Activated naive CD4-positive, alpha-beta T cell (primary cell): ENCODE measurements at places on chromosomes 2 and 18.

DNA sequence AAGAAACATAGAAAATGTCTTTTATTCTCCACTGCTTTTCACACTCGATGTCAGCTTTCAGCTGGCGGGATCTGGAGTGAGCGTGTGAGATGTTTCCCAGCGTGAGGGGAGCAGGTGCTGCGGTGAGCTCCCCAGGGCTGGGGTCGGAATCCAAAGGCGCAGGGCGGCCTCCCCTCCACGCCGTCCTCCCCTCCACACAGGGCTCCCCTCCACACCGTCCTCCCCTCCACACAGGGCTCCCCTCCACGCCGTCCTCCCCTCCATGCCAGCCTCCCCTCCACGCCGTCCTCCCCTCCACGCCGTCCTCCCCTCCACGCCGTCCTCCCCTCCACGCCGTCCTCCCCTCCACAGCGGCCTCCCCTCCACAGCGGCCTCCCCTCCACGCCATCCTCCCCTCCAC lies 26.9 kb upstream of the KCNG2 start:
- no peak for DNase-seq

DNA sequence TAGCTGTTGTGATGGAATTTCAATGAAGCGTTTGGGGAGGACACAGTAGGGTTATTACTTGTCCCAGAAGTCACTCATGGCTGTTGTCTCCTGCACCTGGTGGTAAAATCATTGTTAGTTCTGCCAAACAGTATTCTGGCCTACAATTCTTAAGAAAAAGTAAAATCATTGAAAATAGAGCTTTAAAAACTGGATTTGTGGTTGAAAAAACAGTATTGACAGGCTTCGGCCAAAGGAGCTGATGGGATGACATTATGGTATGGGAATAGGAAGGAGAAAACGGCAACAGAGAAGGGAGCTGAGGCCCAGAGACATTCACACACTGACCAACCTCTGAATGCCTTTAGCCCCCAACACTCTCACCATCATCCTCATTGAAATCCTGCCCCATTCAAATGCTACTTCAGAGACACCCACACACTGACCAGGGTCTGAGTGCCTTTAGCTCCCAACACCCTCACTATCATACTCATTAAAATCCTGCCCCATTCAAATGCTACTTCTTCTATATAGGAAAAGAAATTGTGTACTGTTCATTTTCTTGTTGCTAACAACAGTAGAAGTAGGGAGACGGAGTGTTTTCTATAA lies 114.1 kb upstream of the OSR1 start:
- DNase-seq: no peak

DNA sequence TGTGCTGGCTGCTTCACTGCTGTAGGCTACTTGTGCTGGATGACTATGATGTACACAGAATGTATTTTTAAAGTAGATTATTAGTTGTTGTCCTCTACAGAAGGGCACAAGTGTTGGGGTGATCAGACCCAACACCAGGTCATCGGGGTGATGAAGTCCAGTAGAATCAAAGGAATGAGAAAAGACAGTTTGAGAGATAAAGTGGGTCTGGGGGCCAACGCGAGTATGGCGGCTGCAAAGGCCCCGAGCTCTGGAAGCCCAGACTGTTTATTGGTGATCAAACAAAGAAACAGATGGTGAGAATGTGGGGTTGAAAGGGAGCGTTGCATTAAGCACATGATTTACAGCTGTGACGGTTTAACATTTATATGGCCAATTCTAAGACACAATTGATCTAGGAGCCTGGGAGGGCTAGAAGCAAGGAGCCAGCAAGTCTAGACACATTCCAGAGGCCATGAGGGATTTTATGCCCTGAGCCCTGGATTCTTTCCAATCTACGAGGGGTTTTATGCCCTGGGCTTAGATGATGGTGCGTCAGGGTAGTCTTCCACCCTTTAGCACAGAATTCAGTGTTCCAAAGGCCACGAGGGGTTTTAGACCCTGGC lies 153.5 kb downstream of the AGPS start:
- no peak for DNase-seq

- no peak for DNase-seq
Observed at GRCh38 chr18:69300185-69300584, 100.5 kb upstream of the DOK6 start.

- no peak for DNase-seq
Observed at GRCh38 chr18:34595690-34596089, 114.4 kb upstream of the DTNA start.

DNA sequence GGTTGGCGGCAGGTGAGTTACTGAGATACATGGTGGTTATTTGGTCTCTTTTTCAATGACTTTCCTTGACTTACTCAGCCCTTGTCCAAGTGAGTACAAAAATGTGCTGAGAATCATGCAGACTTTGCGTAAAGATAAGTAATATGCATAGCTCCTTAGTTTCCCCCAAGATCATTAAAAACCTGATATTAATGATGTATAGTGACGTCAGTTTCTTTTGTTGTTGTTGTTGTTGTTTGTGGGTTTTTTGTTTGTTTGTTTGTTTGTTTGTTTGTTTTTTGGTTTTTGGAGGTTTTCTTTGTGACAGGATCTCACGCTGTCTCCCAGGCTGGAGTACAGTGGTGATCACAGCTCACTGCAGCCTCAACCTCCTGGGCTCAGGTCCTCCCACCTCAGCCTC lies 14.9 kb upstream of the FTCDNL1 start:
- no peak for DNase-seq

- DNase-seq: no peak
Observed at GRCh38 chr2:98436734-98437133, 7.9 kb upstream of the INPP4A start.

GRCh38 chr2:134154246-134154645 lies 99.6 kb upstream of the MGAT5 start:
- no peak for DNase-seq

DNA sequence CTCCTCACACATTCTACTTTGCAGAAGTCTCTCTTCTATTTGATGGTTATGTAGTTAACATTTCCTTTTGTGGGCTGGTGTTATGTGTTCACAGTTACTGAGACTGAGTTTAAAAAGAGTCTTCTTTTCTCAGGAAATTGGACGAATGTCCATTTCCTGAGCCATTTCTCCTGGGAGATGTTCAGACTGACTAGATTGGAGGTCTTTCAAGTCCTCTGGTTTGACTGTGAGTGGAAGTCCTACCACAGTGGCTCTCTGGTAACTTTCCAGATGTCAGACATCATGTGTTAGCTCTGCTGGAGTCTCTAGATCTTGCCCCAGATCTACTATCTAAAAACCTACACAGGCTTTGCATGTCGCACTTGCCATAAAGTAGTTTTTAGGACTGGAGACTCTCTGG lies 116.0 kb downstream of the GALR1 start:
- DNase-seq: no peak

- no peak for DNase-seq
Observed at GRCh38 chr2:121491518-121491917, 39.2 kb upstream of the RNU4ATAC start.

DNA sequence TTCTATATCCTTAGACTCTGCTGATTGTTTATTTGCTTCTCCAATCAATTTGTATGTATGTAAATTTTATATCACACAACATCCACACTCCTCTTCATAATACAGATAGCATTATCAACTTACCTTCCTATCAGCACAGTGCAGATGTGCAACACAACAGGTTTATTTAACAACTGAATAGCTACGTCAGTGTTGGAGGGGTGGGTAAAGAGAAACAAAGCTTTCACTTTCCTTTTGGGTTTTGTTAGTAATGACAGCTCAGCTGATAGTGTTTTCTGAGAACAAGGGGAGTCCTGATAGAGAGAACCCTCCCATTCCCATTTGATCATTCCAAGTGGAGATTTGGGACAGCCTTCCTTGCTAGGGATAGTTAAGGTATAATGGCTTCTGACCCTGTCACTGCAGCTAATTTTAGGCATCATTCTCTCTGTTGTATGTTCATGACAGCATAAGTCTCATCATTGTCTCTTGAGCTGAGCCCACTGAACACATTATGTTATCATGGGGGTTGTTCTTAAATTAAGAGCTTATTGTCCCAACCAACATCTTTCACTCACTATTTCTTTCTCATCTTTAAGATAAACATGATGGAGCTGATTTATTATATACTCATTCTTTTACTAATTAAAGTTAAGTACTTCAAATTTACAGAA lies 227.7 kb downstream of the GPD2 start:
- no peak for DNase-seq

DNA sequence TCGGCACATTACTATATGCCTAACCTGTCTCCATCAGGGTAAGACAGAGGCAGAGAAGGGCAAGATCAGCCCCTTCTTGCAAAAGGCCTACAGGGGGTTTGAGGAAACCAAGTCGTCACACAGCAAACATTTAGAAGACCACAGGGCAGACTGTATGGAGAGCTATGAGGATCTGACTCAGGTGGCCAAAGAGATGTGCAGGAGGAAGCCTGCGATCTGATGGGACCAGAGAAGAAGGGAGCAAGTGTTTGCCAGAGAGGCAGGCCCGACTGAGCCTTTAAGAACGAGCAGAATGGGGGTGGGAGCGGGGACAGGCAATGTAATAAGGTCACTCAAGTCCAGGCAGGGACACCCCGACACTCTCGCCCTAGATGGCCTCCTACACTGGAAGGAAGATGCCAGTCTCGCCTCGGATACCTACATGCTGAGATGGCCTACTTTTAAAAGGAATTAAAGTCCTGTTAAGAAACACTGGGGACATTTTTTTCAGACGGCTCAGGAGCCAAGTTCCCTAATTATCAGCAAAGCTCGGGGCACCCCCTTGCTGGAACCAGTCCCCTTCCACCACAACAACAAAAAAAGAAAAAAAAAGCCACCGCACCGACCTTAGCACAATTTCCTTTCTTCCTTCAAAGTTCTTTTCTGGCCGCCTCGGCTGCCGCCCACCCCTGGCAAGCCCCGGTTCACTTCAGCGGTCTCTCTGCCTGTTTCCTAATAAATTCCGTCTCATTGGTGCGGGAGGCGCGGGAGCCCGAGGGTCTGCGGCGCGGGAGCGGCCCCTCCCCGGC lies 1.5 kb downstream of the SFXN5 start:
- no peak for DNase-seq
